ENCODE measurements at places on chromosomes 2 and 18.

- DNase-seq: no peak
Observed at GRCh38 chr18:6881034-6881820, 151.7 kb downstream of the ARHGAP28 start.

DNA sequence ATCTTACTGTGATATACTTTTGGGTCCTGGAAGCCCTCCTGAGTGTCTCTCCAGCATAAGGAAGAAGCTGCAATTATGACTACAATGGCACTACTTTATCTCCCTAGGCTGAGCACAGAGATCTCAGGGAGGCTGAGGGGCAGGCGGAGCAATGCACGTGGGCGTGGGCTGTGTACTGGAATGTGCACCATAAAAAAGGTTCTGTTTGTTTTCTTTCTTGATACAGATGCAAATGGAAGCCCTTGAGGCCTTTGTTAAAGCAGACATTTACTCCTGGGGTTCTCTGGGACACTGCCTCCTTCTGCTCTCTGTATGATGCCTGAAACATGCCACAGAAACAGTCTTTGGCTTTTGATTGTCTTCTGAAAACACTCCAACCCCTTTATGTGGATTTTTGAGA, 79.1 kb upstream of the DLX2 start:
- no peak for DNase-seq

DNA sequence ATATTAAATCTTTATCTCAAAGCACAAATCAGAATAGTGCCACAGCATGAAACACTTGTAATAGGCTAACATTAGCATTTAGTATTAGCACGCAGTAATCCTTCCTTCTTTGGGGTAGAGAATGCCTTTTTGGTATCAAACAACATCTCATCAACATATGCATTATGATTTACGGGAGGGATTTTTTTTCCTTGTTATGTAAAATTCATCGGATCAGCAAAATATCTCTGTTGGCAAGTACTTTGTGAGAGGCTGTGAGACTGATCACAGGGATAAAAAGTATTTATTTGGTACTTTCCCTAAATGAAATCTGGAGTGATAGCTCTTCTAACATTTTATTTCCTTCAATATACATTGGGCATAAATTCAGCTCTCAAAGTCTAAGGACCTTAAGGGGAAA, 68.4 kb upstream of the TMEM178A start:
- no peak for DNase-seq

GRCh38 chr18:67951137-67951536, 434.6 kb upstream of the DSEL start:
- DNase-seq: no peak

- no peak for DNase-seq
Observed at GRCh38 chr18:27652480-27653121, 467.5 kb upstream of the CHST9 start.

DNA sequence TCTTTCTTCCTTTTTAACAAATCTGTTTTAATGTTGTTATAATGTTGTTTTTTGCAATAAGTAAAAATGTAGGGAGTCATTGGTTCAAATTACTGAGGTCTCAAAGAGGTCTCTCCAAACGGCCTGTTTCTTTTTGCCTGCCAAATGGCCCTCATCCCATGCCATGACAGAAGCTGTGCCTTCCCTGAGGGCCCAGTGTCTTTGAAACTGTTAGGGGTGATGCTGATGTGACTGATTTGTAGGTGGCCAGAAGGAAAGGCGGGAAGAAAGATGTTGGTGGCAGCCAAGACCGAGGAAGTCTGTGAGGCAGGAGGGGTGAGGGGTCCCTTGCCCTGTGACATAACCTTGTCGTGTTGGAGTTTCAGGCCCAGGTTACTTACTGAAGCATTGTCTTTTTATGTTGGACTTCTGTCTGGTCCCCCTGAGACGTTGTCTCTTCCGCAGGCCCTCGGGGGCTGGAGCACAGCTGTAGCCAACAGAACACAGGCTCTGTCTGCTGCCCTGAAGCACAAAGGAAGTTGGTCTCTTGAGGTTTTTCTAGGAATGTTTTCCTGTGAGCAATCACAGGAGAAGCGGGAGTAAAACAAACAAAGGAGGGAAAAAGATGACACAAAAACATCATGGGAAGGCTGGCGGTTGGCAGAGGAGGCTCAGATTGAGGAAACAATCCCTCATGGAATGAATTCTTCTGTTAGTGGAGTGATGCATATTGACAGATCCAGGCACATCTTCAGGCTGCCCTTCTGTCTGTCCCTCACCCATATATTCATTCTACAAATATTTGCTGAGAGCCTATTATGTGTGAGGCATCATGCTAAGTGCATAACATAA, 4.9 kb upstream of the ST3GAL5 start:
- no peak for DNase-seq

DNA sequence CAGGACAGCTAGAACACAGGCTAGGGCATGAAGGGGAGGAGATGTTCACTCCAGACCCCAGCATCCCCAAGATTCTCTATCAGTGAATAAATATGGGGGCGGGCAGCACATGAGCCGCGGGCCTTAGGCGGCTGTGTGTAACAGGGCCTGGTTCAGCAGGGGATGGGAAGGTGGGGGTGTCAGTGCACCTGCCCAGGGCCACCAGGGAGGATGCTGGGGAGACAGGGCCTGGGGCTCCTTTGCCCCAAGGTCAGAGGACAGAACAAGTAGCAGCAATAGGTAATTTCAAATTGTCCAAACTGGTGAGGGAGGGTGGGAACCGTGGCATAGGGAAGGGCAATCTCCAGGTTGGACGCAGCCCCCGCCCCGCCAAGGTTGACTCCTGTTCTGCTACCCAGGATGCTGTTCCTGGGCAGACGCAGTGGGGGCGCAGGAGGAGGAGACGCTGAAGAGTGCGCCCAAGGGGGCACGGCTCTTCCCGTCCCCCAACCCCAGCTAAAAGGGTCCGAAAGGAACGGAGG, 16.2 kb downstream of the CYP26B1 start:
- DNase-seq: no peak

- DNase-seq: no peak
Observed at GRCh38 chr18:3599861-3600260, 149.9 kb downstream of the TGIF1 start.

GRCh38 chr2:234372506-234372905, 124.4 kb downstream of the ARL4C start:
- no peak for DNase-seq

GRCh38 chr2:51888120-51888519, 856.2 kb upstream of the NRXN1 start:
- DNase-seq: no peak

DNA sequence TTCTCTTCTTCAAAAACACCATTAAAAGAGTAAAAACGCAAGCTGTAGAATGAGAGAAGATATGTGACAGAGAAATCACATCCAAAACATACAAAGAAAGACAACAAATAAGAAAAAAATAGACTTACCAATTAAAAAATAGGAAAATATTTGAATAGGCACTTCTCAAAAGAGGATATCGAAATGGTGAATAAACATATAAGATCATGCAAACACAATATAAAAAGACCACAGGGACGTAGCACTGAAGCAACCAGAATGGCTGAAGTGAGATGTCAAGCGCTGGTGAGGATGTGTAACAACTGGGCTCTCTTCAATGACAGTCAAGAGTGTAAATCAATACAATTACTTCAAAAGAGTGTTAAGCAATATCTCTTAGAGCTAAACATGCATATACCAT, 202.3 kb downstream of the ZBTB7C start:
- no peak for DNase-seq

DNA sequence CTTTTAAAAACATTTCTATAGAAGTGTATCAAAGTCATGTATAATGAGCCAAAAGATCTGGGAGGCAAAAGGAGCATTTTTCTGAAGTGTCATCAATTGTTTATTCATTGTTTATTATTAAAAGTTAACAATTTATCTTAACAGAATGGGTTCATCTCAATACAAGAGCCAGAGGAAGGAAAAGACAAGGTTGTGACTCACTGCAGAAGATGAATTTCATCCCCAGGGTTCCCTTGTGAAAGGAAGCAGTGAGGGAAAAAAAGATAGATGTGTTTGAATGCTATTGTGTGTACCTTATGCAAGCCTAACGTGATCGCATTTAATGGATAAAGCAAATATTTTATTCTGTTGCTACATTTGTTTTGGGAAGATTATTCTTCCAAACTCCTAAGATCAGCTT, 286.3 kb downstream of the PIEZO2 start:
- DNase-seq: no peak

GRCh38 chr18:26290385-26290784, 64.1 kb downstream of the TAF4B start:
- no peak for DNase-seq

GRCh38 chr2:195559431-195559914, 97.6 kb upstream of the SLC39A10 start:
- peak; percentile 73 for DNase-seq

DNA sequence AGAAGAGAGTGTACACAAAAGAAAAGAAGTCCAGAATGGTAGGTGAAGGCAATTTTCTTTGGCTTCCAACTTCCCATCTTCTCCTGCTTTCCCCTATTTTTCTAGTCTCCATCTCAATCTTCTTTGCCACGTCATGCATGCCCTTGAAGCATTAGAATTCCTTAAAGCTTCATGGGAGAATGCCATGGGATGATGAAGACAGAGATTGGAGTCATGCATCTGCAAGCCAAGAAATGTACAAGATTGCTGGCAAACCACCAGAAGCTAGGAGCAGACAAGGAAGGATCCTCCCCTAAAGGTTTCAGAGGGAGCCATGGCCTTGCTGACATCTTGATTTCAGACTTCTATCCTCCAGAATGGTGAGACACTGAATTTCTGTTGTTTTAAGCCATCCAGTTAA, 305.9 kb downstream of the HRH4 start:
- DNase-seq: no peak

- DNase-seq: no peak
Observed at GRCh38 chr2:226409134-226409533, 390.5 kb downstream of the IRS1 start.

DNA sequence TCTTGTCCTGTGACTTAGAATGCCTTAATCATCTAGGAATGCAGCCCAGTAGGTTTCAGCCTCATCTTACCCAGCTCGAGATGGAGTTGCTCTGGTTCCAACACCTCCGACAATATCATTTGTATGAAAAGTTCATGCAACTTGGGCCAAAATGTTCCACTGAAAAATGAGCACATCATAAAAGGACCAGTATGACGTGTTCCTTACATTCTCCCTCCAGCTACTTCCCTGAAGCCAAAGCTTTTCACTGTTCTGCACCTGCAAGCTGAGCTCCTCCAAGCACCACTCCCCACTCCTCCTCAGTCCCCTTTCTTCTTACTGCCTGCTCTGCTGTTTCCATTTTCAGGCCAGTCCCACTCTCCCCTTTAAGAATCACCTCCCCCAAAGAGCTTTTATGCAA, 23.1 kb downstream of the TMEM182 start:
- DNase-seq: no peak

GRCh38 chr2:238817382-238817781, 30.5 kb upstream of the TWIST2 start:
- no peak for DNase-seq

- DNase-seq: no peak
Observed at GRCh38 chr2:173750353-173750801, 214.8 kb downstream of the SP3 start.

DNA sequence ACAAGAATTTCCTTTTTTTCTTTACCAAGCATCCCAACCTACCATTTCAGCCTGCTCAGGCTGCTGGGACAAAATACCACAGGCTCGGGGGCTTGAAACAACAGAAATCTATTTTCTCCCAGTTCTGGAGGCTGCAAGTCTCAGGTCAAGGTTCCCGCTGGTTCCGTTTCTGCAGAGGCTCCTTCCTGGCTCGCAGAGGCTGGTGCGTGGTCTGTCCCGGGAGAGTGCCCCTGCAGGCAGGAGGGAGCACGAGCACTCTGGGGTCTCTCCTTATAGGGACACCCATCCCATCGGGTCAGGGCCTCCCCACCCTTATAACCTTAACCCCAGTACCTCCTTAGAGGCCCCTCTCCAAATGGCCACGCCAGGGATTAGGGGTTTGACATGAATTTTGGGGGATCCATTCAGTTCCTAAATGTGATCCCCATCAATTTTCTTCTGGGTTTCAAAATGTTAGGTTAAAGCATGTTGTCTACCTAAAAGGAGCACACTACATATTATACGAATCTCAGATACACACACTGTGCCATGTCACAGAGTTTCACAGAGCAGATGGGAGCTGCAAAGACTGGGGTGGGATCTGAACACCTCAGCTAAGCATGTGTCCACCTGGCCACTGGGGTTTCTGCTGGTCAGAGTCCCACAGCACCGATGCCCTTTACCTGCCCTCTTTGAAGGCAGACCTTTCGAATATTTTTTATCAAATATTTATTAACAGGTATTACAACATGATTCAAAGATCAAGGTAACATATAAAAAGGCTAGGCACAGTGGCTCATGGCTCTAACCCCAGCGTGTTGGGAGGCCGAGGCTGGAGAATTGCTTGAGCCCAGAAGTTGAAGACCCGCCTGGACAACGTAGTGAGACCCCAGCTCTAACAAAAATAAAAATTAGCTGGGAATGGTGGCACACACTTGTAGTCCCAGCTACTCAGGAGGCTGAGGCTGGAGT, 17.6 kb upstream of the ADI1 start:
- DNase-seq: peak; percentile 46

DNA sequence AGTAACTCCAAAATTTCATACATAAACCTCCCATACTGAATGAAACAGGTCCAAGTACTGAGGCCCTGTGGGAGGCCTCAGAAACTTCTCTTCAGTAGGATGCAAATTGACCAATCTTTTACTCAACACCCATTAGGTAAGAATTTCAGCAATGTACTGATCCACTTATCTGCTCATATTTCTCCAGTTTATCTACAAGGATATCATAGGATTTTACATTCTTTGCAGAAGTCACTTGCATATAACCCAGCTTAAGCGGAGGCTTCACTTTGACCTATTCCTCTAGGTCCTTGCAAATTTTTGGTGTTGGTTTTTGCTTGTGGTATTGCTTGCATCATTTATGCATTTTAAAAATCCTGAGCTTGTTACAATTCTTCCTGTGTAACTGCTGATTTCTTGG, 28.8 kb upstream of the SLC3A1 start:
- DNase-seq: no peak

- no peak for DNase-seq
Observed at GRCh38 chr2:224156436-224156835, 117.3 kb upstream of the SERPINE2 start.

- DNase-seq: no peak
Observed at GRCh38 chr2:120433816-120434290, 87.9 kb downstream of the INHBB start.
